ENCODE measurements at places on chromosomes 1 and 21. TPM values are rescaled to one million over a fixed set of nuclear protein-coding genes. Genes with fewer than 3 reads are reported as not detected.

DNA sequence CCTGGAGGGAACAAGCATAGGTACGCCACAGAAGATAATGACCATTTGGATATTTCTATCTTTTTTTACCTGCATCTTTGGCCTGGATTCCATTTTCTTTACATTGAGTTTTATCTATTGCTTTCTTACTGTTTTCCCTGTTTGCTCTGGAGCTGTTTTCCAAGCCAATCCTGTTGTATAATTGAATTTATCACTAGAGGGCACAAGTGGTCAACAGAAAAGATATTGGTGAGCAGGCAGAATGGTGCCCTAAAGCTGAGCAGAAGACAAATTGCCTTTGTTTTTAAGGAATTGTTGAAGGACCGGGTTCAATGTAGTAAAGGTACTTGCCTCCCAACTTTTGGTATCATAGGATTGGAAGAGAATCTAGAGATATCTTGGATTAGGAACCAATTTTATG, 152.8 kb downstream of the PPP1R12B start:
- peak; percentile 64 for DNase-seq

GRCh38 chr1:53826367-53826766, 11.7 kb downstream of the NDC1 start:
- peak; percentile 5 for DNase-seq

DNA sequence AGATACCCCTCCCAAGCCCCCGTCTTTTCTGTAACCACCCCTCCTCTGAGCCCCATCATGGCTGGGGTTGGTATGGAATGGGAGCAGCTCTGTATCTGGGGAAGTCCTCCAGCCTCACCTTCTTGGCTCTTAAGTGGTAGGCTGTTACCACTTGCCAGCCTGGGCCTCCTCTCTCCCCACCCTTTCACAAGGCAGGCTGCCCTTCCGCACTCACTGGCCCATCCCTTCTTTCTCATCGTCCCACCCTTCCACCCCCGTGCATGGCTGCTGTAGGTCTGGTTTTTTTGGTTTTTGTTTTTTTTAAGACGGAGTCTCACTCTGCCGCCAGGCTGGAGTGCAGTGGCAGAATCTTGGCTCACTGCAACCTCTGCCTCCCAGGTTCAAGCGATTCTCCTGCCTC, 5.2 kb downstream of the CYB561D1 start:
- no peak for DNase-seq

HPCA gene
- total RNA-seq: not detected

DNA sequence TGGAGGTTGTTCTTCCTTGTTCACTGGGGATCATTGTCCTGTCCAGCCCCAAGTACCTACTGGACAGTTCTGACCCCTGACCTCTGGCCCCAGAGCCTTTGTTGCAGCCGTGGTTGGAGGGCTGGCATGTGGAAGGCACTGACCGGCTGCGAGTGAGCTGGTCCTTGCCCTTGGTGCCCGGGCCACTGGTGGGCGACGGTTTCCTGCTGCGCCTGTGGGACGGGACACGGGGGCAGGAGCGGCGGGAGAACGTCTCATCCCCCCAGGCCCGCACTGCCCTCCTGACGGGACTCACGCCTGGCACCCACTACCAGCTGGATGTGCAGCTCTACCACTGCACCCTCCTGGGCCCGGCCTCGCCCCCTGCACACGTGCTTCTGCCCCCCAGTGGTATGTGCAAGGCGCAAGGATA, 11.4 kb downstream of the TIE1 start:
- no peak for DNase-seq

- DNase-seq: no peak
Observed at GRCh38 chr1:168396508-168396907, 115.8 kb downstream of the TBX19 start.

PPM1J gene
- 0.88 TPM for total RNA-seq

CACNA1S gene
- total RNA-seq: not detected

PLA2G2A gene
- total RNA-seq: not detected

GPR52 gene
- total RNA-seq: 1.2 TPM

DNA sequence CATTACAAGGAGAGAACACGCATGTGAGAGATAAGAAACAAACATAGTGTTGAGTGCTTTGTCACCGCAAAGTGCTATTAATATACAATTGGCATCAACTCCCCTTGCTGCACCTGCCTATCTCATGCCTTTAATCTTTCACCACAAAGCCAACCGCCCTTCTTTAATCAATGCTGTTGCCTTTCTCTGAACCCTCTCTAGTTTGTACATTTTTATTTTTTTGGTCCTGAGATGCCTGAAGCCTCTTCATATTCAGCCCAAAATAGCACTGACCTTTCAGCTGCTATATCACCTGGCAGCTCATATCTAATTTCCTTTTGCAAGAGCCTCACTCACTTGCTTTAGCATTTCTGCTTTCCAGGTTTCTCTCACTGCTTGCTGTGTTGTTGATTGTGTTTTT, 504.7 kb downstream of the NUF2 start:
- no peak for DNase-seq

GRCh38 chr1:228542981-228543380, 55.8 kb downstream of the RNF187 start:
- no peak for DNase-seq

HOOK1 gene
- 23.3 TPM for total RNA-seq
